ENCODE measurements at places on chromosomes 4 and X.

DNA sequence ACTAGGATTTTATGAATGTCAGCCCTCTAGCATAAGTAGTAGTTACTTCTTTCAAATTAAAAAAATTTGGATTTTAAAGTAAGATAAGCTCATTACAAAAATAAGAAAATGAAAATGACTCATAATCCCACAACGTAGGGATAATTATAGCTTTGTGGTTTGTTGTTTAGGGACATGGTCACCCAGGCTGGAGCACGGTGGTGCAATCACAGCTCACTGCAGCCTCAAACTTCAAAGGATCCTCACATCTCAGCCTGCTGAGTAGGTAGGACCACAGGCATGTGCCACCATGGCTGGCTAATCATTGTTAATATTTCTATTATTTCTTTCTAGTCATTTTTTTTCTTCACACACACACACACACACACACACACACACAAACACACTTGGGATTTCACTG, 57.6 kb downstream of the PLAC1 start:
- DNase-seq = no peak

DNA sequence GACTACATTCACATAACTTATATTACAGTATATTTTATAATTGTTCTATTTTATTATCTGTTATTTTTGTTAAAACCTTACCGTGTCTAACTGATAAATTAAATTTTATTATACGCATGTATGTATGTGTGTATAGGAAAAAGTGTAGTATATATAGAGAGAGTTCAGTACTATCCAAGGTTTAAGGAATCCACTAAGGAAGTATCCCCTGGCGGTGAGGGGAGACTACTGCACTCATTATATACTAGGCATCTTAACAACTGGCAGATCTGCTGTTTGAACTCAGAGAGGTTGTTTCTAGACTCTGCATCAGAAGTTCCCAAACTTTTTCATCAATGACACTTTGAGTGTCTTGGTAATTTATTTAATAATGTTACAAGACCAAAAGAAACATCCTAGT, 70.9 kb downstream of the NDST4 start:
- DNase-seq = no peak

GRCh38 chr4:131584587-131584986, 1564.5 kb upstream of the PCDH10 start:
- no peak for DNase-seq

- DNase-seq = peak; percentile 11
These were observed 654 bp downstream of the ATOH1 start for GRCh38 chr4:93828995-93829819.

DNA sequence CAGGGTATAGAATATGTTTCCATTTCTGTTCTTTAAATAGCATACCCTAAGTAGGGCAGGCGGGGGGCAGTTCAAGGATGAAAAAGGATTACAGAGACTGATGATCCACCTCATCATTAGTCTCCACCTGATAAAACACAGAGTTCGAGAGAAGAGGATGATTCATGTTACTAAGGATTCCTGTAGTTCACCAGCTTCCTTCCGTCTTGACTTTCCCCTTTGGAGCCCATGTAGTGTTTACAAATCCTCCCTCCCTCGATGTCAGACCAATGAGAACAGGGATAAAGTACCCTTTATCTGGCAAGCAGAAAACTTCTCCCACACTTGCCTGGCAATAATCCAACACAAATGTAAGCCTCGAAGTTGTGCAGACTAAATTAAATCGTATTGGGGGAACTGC, 526.3 kb upstream of the FAM241A start:
- DNase-seq = no peak

DNA sequence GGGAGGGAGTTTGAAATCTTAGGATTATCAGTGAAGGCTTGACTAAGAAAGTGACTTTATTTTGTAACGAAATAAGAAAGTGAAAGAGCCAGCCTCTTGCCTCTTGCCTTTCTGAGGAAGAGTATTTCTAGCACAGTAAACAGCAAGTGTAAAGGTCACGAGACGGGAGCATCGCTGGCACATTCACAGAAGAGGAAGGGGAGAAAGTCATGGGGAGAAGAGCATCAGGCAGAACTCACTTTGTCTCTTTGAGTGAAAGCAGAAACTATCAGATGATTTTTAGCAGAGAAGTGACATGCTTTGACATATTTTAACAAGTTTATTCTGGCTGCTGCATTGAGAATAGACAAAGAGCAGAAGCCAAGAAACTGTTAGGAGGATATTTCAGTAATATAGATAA, 313.8 kb downstream of the CAMK2D start:
- no peak for DNase-seq

DNA sequence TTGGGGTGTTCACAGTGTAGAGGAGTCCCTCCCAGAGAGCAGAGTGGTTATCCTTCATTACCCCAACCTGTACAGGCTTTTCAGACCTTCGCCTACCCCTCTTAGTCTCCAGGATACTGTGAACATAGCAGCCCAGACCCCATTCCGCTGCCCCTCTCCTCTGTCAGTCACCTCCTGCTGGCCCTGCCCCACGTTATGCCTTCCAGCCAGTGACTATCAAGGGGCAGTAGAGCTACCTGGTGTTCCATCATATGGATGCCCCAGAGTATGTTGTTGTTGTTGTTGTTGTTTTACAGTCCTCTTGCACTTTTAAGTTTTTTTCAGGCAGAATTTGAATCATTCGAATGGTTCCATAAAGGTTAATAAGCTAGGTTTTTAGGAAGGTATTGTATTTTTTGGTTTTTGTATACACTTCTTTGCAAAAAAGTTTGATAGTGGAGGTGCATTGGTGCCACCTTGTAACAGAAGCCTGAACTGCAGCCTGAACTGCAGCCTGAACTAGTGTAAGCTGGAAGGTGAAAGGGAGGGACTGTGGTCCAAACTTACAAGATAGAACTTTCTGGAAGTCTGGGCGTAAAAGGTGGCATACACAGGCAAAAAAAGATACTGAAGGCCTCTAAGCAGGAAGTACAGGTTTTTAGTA, 101.4 kb upstream of the RAB40AL start:
- DNase-seq = no peak

DNA sequence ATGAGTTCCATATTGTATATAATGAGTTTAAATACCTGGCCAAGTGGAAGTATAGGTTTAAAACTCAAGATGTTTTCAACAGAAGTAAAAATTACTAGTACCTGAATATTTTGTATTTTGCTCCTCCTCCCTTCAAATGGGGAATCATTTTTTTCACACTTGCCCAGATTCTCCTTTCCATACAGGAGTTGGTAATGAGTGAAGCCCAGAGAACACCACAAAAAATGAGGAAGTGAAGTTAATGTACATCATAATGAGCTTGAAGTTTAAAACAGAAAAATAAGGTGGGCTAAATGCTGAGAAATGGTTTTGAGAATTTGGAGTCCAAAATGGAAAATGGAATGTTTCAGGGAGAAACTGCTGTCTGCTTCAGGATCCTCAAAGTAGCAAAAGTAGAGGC, 364.8 kb upstream of the EMCN start:
- no peak for DNase-seq

DNA sequence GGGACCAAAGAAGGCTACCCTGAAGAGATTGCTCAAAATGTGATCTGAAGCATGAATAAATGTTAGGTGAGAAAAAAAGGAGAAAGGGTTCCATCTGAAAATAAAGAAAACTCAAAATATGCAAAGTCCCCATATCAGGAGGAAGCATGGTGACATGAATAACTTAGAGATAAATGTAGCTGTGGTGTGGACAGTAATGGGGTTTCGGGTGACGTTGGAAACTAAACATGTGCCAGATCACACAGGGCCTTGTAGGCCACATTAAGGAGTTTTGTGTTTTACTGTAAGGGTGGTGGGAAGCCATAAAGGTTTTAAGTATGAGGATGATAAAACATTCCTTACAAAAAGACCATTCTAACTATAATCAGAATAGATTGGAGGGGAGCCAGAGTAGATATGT, 40.3 kb upstream of the ACSL4 start:
- no peak for DNase-seq

DNA sequence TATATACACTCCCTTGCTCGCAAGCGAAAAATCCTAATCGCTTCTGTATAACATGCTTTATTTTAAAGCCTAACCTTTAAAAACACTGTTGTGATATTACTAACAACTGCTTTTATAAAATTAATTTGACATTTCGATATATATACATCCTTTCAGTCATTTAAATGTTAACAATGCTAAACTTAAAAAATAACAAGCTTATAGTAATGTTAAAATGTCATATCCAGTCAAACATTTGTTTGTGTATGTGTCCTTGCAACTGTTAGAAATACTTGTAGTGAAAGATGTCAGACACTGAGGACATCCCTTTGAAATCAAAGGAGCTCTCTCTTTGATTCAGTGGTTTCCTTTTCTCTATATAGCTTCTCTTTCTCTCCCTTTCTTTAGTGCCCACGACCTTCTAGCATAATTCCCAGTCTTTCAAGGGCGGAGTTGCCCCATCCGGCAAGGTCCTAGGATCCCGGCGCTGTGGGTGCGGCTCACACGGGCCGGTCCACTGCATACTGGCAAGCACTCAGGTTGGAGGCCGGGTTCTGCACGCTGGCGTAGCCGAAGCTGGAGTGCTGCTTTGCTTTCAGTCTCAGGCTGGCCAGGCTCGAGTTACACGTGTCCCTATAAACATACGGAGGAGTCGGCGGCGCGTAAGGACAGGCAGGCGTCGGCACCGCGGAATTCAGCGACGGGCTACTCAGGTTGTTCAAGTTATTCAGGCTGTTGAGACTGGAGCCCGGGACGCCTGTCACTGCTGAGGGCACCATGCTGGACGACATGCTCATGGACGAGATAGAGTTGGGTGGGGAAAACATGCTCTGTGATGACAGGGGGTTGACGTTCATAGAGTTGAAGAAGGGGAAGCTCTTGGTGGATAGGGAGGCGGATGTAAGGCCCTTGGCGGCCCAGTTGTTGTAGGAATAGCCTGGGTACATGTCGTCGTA, 5.0 kb downstream of the PITX2 start:
- DNase-seq = no peak

- no peak for DNase-seq
These were observed 85.3 kb downstream of the REELD1 start for GRCh38 chr4:146299607-146300006.

DNA sequence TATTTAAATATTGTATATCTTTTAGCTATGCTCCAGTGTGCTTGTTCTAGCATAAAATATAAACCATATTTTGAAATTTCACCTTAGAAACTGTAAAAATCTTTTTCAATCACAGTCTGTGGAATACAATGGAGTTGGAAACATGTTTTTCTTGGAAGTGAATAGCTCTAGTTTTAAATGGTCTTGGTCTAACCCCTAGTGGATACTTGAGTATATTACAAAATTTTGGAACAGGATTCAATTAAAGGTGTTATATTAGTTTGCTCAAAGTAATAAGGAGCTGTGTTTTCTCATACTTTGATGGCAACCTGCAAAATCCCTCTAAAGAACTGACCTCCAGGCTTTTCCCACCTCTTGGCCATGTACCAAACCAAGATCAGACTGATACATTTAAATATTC, 48.2 kb downstream of the STK26 start:
- DNase-seq = no peak

DNA sequence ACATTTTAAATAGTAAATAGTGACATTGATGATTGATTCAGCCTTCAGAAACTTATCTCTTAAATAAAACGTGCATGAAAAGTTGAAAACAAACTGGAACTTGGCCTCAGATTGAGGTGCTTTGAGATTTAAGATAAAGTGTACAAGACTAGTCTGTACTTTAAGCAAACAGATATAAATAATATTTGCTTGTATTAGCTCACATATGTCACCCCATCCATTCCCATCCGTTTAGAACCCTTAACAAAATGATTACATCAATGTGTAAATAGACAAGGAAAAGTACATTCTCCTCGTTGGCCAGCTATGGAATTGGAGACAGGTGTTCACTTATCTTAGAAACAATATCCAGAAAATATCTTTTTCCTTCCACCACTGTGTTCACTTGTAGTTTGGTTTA, 130.8 kb downstream of the BANK1 start:
- DNase-seq = no peak

GRCh38 chr4:53366301-53366716, 448 bp upstream of the SCFD2 start:
- DNase-seq = no peak

- no peak for DNase-seq
These were observed 25.6 kb downstream of the SPRY1 start for GRCh38 chr4:123421937-123422781.

GRCh38 chr4:161393602-161394001, 770.2 kb downstream of the FSTL5 start:
- no peak for DNase-seq

- peak; percentile 30 for DNase-seq
These were observed 1.4 kb downstream of the APLN start for GRCh38 chrX:129653181-129653970.

All from heart right ventricle (tissue), 16 donors.